ENCODE measurements at places on chromosomes 7 and 10.

GRCh38 chr10:93461109-93461806, 20.9 kb downstream of the MYOF start:
- DNase-seq: no peak

DNA sequence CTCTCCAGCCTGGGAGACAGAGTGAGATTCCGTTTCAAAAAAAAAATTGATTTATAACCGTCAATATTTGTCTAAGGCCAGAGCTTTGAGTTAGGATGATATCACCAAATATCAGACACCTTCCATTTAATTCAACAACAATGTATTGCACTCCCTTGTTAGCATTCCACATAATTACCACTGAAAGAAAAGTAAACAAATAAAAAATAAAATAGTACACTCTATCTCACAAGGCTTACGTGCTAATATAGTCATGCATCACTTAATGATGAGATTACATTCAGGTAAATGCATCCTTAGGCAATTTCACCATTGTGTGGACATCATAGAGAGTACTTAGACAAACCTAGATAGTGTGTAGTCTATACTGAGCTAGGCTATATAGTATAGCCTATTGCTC, 127.6 kb upstream of the RHOBTB1 start:
- no peak for DNase-seq

DNA sequence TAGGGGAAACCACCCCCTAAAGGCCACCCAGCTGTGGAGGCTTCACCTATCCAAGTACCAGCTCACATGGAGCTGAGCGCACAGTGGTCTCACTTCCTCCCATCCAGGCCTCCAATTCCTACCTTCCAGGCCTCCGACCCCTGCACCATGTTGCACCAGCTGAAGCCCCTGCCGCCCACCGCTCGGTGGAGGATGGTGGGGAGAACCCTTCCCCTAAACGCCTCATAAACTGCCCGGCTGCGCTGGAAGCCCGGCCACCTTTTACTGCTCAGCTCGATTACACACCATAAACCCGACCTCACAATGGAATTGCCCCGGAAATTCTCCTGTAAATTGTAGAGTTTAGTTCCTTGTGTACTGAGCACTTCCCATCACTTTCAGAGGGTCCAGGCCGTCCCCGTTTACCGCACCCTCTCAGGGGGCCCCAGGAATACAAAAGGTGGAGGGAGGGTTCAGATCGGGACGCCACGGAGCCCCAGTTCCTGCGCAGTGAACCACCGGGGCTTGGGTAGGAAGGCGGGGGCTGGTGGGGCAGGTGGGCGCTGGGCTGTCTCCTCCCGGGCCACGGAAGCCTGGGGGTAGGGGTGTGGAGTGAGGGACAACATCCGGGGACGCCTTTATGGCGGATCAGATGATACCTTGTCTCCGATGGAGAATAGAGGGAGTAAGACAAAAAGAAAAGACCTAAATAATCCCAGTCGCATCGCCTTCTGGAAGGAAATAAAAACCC, 1.4 kb upstream of the HOXA7 start:
- DNase-seq: no peak

- DNase-seq: no peak
These were observed 126.5 kb downstream of the ICA1 start for GRCh38 chr7:8135417-8135816.

GRCh38 chr10:113126229-113127201, 176.5 kb downstream of the TCF7L2 start:
- no peak for DNase-seq

GRCh38 chr10:130770018-130770630, 541.4 kb downstream of the TCERG1L start:
- no peak for DNase-seq

DNA sequence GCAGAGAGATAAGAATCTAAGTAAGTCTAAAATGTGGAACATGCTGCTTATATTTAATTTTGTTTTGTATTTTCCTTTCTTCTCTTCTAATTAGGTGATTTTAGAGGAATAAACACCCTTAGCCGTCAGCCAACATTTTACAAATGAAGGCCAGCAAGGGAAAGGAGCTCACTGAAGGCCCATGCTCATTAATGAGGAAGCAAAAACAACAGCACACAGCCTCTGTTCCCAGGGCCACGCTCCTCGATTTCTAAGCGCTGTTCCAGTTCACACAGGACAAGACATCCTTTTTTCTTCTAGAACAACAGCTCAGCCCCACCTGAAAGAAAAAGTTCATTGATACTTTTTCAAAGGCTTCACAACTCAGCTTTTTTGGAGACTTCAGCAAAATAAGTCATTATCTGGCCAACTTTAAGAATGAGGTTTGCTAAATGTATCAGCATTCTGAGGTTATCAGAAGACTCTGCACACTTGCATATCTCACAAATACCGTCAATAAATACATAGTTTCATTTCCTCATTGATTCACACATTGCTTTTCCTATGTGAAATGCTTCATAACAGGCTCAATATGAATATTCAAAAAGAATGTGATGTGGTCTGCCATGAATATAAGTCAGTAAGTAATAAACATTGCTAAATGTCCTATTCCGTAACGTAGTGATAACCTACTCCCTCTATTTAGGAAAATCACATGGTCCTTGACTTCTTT, 34.8 kb upstream of the SFMBT2 start:
- no peak for DNase-seq

GRCh38 chr10:110643035-110643652, 992 bp upstream of the RBM20 start:
- DNase-seq: no peak

DNA sequence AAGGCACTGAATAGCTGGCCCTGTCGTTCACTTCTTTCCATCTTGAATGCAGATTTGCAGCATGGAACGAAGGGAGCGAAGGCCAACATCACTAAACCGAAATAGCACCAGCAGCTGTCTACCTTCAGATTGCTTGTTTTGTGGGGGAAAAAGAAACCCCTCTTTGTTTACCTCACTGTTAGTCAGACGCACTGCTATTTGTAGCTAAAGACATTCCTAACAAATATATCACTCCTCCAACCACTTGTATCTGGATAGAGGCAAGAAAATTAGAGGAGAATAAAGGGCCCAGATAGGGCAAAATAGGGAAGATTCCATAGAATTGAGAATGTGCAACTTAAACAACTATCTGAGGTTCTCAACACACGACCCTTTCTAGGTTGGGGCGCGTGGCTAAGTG, 26.5 kb downstream of the ANK3 start:
- no peak for DNase-seq

DNA sequence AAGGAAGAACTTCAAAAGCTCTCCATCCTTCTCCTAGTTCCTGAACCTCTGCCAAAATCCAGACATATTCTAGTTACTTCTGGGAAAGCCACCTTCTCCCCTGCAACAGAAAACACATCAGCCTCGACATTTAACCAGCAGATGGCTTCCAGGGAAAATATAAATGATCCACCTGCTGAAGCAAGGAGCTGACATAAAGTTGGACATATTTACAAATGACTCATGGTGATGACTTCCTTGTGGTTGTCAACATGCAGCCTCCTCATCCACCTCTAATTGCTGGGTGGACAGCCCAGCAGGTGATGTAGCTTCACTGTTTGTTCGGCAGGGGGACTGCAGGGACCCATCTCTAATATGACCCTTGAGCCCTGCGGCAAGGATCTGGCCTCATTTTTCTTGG, 266.0 kb downstream of the C7orf25 start:
- DNase-seq: no peak

DNA sequence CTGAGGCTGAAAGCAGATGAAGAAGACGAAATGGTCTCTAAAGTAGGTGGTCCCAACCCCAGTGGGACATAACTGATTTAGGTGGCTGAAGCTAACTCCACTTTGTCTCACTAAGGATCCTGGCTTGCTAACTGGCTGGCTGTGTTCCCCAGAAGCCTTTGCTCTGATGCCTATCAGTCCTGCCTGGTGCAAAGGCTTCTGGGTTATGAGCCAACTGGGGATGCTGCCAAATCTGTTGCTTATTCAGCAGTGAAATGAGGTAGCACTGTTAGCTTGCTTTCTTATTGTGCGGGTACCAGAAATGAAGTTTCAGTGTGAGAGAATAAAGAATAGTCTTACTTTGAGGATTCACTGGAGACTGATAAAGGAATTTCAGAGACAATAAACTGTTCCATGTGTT, 18.1 kb downstream of the PRKG1 start:
- no peak for DNase-seq

DNA sequence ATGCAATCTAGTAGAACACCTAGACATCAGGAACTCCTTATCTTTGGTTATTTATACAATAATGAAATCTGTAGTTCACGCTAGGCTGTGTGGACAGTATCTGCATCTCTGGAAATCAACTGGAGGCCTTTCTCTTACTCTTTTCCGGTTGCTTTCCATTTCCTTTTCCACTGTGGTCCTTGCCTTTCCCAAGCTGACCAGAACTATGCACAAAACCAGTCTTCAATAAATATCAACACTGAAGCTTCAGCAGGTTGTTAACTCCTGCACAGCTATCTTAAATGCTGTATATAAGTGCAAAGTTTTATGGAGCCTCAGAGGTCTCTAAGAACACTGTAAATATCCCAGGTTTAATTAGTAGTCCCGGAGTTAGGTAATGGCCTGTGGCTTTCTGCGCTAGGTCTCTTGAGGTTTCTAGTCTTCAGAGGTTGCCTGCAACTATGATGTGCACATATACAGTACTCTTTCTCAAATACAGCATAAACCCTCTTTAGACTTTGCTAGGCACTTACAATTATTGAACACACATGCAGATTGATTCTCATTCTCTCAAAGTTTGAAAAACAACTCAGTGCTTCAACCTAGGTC, 2.4 kb downstream of the KLLN start:
- no peak for DNase-seq

DNA sequence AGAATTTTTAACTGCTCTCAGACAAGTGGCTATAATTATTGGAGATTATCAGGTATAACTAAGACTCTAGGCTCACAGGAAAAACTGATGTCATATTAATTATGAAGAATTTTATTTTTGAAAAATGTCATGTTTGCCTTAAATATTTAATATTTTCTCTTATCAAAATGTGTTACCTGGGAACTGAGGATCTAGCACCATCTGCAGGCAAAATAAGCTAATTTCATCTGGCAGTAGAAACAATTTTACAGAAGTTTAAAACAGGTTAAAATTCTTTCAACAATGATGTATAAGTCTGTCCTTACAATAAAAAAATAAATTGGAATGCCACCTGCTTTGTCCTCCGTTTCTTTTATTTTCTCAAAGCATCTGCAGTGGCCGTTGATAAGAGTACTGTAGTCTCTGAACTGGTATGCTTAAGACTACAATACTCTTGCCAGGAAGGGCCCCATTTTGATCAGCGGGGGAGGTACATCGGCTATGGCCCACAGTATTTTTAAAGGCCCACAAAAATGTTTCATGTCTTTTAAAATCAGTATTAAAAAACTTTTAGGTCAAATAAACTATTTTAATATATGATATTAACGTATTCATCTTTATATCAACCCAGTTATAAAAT, 81.3 kb downstream of the VWDE start:
- no peak for DNase-seq

- DNase-seq: no peak
These were observed 49.3 kb downstream of the ICA1 start for GRCh38 chr7:8212638-8213037.

GRCh38 chr10:49364747-49365146, 31.1 kb downstream of the DRGX start:
- no peak for DNase-seq

DNA sequence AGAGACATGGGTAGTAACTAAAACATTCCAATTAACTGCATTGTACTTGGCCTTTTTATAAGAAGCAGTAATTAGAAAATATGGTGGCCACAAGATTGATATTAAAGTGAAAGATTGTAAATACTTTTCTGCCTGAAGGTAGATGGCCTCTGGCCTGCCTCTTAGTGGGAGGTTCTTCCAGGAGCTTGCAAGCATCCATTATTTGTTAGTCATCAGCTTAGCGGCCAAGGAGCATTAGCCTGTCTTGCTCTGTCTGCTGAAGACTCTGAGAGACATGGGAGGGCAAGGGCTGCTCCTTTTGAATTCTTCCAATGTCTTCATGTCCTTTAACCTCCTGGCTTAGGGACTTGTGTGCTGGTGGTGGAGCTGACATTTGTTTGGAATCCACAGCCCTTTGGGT, 80.4 kb downstream of the TCF7L2 start:
- DNase-seq: no peak

GRCh38 chr7:76423666-76424412, 911 bp upstream of the ZP3 start:
- peak; percentile 29 for DNase-seq
